Left cardiac atrium (tissue), 4 donors: ENCODE measurements at places on chromosomes 13 and 19.
A peak's percentile ranks its signal among the peaks of the same experiment; 100 is the strongest.

DNA sequence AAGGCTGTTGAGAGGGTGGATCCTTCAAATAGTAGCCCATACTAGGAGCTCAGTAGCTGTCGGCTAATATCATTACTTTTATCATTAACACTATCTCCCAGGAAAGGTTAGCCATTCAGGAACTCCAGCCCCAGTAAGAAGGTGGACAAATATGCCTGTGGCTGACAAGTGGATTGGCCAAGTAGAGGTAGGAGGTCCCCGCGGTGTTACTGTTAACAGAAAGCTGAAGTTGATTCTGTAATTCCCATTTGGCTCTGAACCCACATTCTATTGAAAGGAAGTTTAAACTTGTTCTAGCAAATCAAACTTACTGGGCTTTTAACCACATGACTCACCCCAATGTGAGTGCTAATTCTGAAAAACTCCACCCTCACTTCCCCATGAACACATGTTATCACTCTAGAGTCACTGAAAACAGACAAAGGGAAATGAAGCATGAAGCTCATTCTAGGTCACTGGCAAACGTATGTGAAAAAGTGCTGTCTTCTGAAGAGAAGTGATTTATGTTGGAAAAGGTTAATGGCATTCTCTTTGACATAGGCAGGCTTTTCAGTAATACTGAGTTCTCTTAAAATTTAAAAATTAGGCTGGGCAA is 273.5 kb downstream of the FGF14 start:
- no peak for DNase-seq

- no peak for DNase-seq
Observed at GRCh38 chr19:31875591-31875990, 469.8 kb upstream of the ZNF507 start.

- no peak for DNase-seq
Observed at GRCh38 chr13:50244713-50245574, 229.7 kb downstream of the KCNRG start.

GRCh38 chr13:70473907-70474306 is 365.7 kb upstream of the KLHL1 start:
- no peak for DNase-seq

- no peak for DNase-seq
Observed at GRCh38 chr13:39938596-39938995, 283.1 kb downstream of the COG6 start.

GRCh38 chr13:59016250-59016649 is 1147.5 kb downstream of the DIAPH3 start:
- no peak for DNase-seq

DNA sequence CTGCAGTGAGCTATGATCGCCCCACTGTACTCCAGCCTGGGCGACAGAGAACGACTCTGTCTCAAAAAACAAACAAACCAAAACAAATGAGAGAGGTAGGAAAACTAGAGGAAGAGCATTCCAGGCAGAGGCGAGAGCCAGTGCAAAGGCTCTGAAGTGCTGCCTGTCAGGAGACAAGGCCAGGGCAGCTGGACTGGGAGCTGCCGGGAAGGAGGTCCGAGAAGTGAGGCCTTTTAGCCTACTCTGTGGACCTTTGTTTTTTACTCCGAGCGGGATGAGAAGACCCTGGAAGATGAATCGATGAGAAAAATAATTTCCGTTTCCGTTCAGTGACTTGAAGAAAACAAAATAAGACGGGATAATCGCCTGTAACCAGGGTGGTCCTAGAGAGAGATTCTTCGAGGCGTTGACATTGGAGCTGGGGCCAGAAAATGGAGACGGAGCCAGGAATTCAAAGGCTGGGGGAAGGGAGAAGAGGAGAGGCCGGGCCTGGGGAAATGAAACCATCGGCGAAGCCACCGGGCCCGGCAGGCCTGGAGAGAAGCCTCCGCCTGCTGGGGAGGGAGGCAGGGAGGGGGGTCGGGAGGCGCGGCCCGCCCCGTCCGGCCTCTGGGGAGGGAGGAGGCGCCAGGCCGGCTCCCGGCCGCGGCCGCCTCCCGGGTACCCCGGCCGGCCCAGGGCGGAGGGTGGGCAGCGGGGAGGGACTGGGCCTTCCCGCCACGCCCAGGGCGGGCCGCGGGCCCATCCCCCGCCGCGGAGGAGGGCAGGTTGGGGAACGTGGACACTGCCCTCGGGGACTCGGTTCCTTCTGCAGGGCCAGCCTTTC is 7.8 kb upstream of the SERTAD1 start:
- peak; percentile 91 for DNase-seq

DNA sequence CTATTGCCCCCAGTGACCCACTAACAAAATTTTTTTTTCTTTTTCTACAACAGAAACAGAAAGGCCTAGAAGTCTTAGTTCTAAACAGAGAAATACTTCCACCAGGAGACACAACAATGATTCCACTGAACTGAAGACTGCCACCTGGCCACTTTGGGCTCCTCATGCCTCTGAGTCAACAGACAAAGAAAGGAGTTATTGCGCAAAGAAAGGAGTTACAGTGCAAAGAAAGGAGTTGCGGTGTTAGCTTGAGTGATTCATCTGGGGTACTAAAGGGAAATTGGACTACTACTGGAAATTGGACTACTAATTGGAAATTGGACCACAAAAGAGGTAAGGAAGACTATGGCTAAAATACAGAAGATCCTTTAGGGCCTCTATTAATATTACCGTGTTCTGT is 116.6 kb downstream of the PCDH17 start:
- DNase-seq: no peak

- DNase-seq: no peak
Observed at GRCh38 chr13:99523838-99524237, 22.6 kb downstream of the TM9SF2 start.

GRCh38 chr13:26475176-26476110 is 82.0 kb upstream of the WASF3 start:
- no peak for DNase-seq

DNA sequence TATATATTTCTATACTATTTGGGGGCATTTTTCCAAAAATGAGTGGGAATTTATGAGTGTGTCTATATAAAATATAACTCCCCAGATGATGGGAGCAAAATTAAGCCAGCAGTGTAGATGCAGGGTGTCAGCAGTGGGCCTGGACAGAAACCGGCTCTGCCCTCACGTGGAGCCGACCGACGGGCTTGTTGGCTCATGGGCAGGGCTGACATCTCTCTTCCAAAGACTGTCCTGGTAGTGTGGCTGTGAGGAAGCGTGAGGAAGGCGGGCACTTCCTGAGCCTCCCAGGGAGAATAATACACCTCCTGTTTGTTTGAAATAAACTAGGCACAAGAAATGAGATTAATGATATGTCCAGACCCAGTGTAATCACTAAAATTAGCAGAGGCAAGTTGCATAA is 206.5 kb downstream of the TEX29 start:
- DNase-seq: no peak

- DNase-seq: no peak
Observed at GRCh38 chr13:86563308-86563707, 764.1 kb upstream of the SLITRK6 start.

- no peak for DNase-seq
Observed at GRCh38 chr19:34787059-34787824, 14.2 kb upstream of the ZNF599 start.

DNA sequence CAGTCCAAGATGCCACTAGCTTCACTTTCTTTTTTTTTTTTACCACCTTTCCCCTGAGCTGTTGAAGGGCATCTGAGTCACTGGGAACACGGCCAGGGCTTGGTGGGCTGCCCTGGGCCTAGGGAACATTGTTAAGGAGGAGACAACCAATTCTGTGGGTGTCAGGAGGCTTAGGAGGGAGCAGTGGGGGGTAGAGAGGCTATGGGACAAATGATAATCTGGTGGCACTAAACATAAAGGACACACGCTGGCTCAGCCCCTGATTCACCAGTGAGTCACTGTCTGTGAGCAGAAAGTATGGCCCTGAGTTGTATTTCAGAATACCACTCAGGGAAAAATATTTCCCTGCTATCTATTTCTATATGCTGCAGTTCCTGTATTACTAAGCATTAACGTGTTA is 207.8 kb downstream of the DCLK1 start:
- DNase-seq: peak; percentile 58

DNA sequence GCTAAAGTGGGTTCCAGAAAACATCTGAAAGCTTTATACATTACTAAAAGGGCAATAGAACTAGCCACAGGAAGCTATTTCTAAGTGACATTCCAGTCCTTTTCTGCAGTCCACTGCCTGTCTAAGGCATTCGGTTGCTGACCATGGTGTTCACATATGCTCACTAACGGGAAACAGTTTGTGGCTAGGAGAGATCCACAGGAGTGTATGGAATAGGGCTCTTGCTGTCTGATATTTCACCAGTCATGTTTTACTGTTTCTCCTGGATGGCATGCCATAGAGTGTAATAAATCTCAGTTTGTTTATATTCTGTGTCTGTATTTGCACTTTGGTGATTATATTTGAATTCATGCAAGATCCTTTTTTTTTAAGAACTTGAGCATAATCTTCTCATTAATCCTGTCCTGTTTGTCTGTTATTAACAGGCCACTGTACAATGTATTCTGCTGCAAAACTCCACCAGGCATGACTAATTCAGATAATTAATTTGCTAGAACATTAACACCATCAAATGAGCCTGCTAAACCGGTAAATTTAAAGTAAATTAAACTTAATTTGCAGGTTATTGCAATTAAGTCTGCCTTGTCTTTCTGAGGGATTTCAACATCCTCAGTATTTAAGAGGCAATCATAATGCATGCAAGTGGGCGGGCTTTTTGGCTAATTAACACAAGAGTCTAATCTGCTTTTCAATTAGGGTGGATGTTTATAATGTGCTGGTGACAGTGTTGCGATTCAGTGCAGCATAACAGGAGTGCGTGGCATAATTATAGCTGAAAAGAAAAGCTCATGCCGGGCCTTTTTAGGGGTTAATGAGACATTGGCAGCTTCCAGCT is 201.3 kb downstream of the POU4F1 start:
- no peak for DNase-seq

- DNase-seq: peak; percentile 64
Observed at GRCh38 chr13:74134777-74135325, 647 bp upstream of the KLF12 start.

DNA sequence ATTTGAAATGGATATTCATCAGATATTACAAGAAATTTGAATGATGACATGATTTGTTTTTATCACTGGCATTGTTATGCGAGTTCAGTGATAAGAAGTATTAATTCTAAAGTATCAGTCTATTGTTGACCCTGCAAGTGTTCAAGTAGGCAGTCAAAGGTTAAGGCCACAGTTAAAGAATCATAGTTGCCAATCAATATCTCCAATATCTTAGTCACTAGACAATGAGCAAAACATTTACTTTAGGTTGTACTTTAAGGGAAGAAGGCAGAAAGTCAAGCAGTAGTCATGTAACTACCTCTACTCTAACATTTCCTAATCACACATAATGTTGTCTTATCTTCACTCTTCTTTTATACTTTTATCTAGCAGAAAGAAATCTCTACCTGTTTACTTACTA is 709.8 kb downstream of the PCDH17 start:
- DNase-seq: no peak

DNA sequence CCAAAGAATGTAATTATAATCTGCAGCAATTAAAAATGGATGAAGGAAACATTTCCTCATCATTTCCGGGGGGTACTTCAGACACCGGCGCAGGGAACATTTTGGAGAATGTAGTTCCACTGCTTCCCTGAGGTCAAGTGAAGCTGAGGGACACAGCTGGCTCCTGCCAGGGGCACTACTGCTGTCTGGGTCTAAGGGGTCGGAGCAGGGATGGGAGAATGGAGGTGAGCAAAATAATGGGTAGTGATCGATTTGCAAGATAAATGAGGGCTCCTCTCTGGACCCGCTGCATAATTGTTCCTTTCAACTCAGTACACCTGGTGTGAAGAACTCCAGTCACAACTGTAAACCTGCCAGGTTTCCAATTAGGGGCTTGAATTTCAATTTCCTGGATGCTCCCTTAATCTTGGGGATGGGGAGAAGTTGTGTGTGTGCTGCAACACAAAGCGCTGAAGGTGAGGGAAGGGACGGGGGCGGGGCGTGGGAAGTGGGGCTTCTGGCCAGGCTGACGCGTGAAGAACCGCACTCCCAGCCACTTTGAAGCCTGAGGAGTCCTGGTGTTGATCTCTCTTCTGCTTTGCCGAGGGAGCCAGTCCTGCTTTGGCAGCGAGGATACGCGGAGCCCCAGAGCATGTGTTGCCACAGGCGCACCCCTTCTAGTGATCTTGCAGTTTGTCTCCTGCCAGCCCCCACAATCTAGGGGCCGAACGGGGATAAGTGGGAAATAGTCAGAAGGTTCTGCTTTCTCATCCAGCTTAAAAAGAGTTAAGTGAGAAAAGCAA is 57.9 kb upstream of the PCDH8 start:
- no peak for DNase-seq

- no peak for DNase-seq
Observed at GRCh38 chr19:4094761-4095487, 28.2 kb upstream of the ZBTB7A start.

GRCh38 chr19:8585894-8586750 is 8.9 kb upstream of the MYO1F start:
- no peak for DNase-seq

DNA sequence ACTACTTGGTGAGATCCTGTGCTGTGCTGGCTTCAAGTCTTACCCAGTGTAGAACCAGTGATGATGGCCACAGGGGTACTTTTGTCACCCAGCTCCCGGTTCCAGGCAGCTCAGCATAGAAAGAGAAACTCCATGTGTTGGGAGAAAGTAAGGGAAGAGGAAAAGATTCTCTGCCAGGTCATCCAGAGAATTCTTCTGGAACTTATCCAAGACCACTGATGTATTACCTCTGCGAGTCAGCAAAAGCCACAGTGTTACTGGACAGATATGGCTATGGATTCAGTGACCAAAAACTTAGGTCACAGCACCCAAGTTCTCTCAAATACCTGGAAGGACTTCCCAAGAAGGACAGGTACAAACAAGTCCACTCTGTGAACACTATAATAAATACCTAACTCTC is 399.5 kb upstream of the MIR17HG start:
- DNase-seq: no peak

DNA sequence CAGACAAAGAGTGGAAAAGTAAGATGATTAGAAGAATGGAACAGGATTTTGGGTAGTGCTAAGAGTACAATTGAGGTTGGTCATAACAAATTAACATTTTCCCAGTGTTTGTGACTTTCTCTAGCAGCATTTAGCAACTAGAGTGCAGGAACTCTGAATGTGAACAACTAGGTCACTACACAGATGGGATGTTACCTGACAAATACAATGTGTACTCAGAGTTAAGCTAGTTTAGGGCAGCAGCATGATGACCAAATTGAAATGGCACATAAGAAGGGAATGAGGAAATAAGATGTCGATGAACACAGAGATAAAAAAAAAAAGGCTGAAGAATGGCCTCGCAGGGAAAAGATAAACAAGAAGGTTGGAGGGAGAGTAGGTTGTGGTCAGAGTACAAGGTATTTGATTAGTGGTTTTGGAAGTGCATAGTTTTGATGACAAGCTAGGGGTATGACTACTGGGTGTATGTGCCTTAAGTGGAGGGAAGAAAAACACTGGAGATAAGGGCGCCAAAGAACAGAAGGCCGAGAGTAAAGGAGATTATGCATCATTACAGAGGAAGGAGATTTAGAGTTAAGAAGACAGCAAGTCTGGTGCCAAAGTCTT is 381.1 kb downstream of the FGF14 start:
- no peak for DNase-seq

- no peak for DNase-seq
Observed at GRCh38 chr13:64314331-64314730, 2898.7 kb upstream of the PCDH20 start.
